NAMALWA (cell line): ENCODE measurements at places on chromosomes 1 and 21.

- DNase-seq, result no peak
Measured at GRCh38 chr1:198128533-198128932, 28.3 kb upstream of the NEK7 start.

- DNase-seq, result no peak
Measured at GRCh38 chr1:25804244-25804963, 4.4 kb downstream of the SELENON start.

DNA sequence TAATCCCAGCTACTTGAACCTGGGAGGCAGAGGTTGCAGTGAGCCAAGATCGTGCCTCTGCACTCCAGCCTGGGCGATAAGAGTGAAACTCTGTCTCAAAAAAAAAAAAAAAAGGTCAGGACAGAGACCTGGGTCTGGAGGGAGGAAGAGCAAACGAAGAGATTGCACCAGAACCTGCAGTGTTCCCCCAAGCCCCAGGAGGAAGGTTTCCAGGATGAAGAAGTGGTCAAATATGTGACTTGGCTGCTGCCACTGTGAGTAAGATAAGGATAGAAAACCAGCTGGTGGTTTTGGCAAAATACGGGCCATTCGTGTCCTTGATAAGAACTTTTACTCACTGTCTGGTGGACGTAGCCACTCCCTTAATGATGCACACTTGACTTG, 42.2 kb downstream of the CLDN14 start:
- DNase-seq, result no peak

GRCh38 chr1:205441716-205442050, 14.2 kb downstream of the BLACAT1 start:
- DNase-seq, result no peak

DNA sequence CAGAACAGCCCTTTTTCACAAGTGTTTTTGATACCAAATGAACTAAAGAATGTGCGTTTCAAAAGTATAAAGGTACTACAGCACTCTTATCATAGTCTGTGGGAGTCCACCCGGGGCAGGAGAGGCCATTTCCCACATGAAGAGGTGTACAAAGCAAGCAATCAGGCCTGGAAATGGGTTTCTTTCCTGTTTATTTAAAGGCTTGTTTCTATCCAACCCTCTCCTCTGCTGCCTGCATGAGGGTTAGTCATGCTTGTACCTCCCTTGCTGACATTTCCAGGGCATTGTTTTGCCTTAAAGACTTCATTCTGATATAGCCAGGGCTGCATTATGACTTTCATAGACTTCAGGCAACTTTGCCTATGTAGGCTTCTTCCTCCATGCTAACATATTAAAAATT, 11.6 kb downstream of the SELP start:
- no peak for DNase-seq

DNA sequence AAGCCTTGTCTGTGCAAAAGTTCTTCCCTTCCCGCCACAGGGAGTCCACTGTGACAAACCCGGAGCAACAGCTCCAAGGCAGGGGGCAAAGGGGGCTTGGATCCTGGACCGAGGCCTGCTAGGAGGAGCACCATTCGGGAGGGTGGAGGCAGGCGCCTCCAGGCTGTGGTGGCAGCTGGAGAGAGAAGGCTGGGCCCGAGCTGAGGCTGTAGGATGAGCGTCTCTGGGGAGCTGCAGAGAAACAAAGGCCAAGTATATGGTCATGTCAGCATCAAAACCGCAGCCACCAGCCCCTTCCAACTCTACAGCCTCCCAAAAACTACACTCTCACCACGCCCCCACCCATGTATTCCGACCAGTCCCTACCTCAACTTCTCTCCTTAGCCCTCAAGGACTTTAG, 579 bp downstream of the SH3BP5L start:
- DNase-seq, result no peak

- DNase-seq, result no peak
Measured at GRCh38 chr1:234047123-234047522, 142.6 kb downstream of the SLC35F3 start.

GRCh38 chr1:225868631-225869330, 13.4 kb downstream of the TMEM63A start:
- DNase-seq, result no peak

DNA sequence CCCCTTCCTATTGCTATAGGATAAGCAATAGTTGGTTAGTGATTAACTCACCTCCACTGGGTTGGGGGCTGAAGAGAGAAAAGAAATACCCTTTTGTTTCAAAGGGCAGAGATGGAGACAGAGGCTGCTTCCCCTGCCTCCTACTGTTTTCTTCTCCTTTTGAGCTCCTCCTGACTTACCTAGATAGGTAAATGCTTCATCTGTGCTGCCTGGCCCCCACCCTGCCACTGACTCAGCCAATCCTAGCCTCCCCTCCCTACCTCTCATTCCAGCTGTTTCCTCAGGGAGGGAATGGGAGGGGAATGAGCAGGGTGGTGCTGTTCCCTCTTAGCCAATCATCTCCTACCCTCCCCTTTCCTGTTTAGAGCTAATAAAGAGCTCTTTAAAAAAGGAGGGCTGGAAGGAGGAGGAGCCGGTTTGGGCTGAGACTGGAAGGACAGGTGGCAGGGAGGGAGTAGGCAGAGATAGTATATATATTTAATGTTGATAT, at the start of gene C1orf116:
Gene C1orf116 (minus strand): TSS at position 229 of the 490 bp plus-strand sequence. CDS start 5,158 bp downstream, outside the sequence.
- DNase-seq, result no peak

GRCh38 chr1:51878616-51879336, at the start of gene NRDC:
Gene NRDC (minus strand): TSS chr1:51878727. CDS start chr1:51878615, 112 bp downstream.
- peak; percentile 100 for DNase-seq

GRCh38 chr1:47608296-47608875, 170.5 kb downstream of the FOXD2 start:
- DNase-seq, result no peak

- no peak for DNase-seq
Measured at GRCh38 chr1:246791303-246791918, 67.2 kb downstream of the SCCPDH start.

DNA sequence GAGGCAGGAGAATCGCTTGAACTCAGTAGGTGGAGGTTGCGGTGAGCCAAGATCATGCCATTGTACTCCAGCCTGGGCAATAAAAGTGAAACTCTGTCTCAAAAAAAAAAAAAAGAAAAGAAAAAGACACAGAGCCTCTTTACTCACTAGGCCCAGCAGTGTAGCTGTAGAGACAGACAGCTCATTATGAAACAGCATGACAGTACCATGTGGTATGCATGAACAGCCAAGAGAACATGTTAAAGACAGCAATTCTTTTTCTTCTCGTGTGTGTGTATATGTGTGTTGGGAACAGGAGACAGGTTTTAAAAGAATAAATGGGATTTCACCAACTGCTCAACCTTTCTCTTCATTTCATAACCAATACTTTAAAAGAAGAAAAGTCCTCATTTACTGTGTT, 118.8 kb downstream of the PIK3R3 start:
- no peak for DNase-seq

GRCh38 chr1:201309416-201309815, 26.1 kb downstream of the PKP1 start:
- DNase-seq, result peak; percentile 61
